ENCODE measurements at places on chromosomes 1 and 21. TPM values are rescaled to one million over a fixed set of nuclear protein-coding genes. Genes with fewer than 3 reads are reported as not detected.

DNA sequence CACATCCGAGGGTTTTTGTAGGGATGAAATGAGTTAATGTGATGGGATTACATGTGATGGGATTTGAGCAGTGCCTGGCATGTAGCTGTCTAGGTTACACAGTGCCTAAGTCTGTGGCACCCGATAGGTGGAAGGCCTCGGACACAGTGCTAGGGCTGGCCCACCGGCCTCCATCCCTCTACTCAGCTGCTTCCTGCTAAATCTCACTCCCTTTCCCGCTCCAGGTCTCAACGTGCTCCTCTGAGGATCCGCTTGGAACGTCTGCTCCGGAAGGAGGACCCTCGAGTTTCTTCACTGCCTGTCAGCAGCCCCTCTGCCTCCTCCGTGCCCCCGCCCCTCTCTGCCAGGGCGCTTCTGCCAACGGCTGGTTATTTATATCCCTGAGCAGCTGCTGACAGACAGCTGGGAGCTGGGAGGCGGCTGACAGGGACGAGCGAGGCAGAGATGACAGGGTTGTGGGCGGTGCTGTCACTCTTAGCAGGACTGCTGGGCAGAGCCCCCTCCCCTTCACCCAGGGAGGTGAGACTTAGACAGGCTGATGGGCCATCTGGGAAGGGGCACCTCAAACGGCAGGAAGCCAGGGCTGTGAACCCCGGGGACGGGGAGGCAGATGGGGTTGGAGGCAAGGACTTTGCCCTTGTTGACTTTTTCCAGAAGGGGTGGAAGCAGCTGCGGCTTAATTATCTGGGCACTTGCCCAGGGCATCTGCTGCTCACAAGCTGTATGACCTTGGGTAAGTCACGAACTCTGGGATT is 26.6 kb upstream of the LRRN2 start:
- no peak for DNase-seq

ADGRB2 gene
- polyA plus RNA-seq = 6.1 TPM

FCAMR gene
- polyA plus RNA-seq = not detected

MTARC1 gene
- polyA plus RNA-seq = 8.9 TPM

CD5L gene
- polyA plus RNA-seq = 0.08 TPM
